Kidney epithelial cell (primary cell): ENCODE measurements at places on chromosomes 7 and 10.

DNA sequence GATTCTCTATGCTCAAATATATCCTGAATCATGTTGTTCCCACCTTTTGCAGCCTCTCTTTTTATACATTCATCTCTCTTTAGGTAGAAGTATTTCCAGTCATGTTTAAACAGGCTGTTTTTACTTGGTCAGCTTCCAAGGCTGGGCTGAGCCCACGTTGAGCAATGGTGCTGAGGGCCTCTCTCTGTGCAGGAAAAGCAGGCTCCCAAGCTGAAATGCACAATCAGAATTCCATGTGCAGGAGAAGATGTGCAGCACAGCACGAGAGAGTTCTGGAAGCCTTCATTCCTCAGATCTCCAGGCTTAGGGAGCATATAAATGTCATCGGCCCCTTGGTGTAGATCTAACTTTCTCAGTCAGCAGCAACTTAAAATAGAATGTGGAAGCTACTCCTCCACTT is 588.5 kb downstream of the TNS3 start:
- DNase-seq = no peak

DNA sequence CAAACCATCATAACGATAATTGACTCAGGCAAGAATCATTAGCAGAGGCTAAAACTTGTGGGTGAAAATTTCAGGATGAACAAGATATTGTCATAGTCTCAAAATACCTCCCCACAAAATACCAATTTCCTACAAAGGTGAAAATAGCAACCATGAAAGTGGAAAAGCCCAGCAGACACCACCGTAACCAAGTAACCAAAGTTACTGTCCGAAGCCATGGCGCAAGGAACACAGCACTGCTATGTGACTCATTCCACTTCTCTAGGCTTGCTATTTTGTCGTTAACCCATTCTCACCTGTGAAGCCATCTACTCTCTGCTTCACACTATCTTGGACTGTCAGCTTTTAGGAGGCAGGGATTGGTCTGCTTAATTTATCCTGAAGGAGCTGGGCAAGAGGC is 113.8 kb upstream of the CACUL1 start:
- DNase-seq = peak; percentile 25

DNA sequence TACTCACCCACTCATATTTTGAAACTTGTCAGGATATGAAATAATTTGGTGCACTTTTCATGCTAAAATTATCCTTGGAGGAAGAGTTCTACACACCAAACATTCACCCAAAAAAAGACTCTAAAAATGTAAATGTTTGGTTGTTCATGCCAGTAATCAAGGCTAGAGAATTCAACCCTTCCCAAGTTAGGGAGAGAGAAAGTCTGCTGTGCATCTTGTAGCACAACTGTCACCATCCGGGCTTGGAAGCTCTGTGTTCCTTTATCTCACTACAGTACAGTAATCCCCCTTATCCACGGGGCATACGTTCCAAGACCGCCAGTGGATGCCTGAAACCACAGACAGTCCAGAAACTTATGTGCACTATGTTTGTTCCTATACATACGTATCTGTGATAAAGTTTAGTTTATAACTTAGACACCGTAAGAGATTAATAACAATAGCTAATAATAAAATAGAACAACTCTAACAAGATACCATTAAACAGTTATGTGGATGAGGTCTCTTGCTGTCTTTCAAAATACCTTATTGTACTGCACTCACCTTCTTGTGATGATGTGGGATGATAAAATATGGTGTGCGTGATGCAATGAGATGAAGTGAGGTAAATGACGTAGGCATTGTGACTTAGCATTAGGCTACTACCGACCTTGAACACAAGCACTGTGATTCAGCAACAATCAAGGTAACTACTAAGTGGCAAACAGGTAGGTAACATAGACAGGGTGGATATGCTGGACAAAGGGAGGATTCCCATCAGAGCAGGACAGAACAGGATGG is 24.6 kb upstream of the HECTD2 start:
- DNase-seq = no peak

GRCh38 chr10:55628260-55628701 is 732.8 kb downstream of the ZWINT start:
- no peak for DNase-seq

- no peak for DNase-seq
These were observed 21.4 kb downstream of the ACBD7 start for GRCh38 chr10:15067154-15067553.
